Globus pallidus (tissue), 1 donor: ENCODE measurements at places on chromosomes 4 and X.

DNA sequence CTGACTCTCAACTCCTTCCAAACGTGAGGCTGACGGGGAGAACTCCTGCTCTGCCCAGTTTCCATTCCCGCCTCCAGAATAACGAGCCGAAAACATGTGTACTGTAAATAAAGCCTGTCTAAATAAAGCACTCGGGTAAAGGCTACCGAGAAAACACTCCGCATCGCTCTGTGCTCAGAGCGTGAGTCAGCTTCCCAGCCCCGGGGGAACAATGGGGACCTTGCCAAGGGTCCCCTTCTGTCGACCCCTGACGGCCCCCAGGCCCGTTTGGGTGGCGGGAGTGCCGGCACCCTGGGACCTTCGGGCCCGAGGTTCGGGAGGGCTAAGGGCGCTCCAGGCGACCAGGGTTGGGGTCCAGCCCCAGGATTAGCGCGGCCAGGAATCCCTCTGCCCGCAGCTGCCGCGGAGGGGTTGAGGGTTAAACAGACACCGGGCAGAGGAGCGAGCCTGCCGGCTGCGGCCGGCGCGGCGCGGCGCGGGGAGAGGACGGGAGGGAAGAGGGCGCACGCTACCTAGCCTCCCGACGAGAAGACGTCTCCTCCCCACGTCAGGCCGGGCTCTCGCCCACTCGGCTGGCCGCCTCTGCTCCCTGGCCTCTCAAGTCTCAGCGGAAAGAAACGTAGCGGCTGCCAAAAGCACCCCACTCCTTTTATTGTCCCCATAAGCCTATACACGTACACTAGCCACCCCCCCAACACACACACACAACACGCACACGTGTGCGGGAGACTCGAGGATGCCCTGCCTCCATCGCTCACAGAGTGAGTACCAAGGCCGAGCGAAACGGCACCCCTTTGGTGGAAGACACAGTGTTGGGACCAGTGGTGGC is 85.5 kb downstream of the BCOR start:
- DNase-seq: no peak

GRCh38 chr4:94669672-94670664 is 87.8 kb upstream of the BMPR1B start:
- DNase-seq: no peak

DNA sequence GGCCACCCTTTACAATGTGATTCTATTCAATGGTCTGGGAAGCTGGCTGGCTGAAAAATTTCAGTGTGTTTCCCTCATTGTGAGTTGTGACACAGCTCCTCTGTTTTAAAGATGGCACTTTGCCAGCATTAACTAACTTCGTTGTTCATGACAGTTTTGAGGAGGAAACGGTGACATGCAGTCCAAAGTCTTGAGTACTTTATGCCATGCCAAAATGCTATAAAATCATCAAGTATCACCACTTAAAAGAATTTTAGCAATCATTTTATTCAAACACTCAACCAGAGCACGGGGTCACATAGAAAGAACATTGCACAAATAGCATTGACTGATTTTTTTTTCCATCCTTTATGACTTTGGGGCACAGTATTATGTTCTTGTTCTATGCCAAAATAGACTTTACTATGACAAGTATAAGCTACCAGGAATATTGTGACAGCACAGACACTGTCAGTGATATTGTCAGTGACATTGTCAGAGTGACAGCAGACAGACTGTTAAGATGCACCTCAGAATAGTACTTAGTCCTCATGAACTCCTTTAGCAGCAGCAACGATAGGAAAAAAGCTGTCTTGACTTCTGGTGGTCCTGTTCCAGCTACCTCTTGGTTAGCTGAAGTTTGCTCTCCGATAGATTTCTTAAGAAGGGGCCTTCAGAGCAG is 46.7 kb downstream of the CXCL13 start:
- DNase-seq: peak; percentile 70

- no peak for DNase-seq
These were observed 4.5 kb downstream of the DTHD1 start for GRCh38 chr4:36285784-36286480.

DNA sequence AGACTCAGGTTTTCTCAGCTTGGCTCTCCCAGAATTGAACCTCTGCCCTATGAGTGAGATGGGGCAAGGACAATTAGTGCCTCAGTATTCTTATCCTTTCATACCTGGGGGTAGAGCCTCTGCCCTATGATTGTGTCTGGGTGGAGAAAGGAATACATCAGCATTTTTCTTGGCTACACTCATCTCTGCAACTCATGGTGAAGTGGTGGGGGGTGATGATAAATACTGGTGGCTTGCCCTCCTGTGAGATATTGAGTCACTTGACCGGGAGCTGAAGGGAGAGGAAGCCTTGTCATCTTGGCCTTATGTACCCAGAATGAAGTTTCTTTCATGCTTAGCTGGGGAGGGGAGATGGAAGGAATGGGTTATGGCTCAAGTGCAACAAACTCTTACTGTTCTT is 71.3 kb upstream of the ENOX2 start:
- no peak for DNase-seq

DNA sequence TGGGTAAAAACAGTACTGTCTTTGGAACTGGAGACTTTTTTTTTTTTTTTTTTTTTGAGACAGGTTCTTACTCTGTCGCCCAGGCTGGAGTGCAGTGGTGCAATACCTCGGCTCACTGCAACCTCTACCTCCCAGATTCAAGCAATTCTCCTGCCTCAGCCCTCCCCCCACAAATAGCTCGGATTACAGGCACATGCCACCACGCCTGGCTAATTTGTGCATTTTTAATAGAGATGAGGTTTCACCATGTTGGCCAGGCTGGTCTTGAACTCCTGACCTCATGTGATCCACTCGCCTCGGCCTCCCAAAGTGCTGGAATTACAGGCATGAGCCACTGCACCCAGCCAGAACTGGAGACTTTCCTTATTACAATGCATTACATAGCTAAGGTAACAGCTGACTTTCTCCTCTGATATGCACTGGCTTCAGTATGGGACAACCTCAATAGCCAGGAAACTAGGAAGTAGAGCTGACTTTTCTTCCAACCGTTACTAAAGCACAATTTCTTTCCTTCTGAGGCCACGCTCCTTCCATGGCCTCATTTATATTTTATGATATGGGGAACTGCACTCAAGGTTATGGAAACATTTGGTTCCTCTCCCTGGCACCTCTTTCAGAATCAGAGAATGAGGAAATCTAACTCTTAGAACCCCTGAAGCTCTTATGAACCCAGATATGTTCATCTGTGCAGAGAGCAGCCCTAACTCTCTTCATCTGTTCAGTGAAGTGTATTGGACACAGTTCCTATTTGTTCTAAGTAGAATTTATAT is 53.5 kb upstream of the FAM9B start:
- no peak for DNase-seq

DNA sequence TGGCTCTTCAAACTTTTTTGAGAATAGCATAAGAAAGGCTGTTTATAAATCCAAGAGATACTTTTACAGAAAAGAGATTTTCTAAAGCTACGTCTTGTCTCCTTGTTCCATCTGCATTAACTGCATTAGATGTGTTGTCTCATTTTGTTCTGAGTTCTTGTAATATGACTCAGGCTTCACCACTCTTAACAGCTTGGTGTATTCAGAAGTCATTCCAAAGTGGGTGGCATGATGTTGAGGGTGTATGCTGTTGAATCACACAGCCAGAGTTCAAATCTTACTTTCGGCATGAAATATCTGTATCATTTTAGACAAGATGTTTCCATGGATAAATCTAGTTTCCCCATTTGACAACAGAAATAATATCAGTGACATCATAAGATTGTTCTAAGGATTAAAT is 30.1 kb downstream of the SYTL5 start:
- no peak for DNase-seq

DNA sequence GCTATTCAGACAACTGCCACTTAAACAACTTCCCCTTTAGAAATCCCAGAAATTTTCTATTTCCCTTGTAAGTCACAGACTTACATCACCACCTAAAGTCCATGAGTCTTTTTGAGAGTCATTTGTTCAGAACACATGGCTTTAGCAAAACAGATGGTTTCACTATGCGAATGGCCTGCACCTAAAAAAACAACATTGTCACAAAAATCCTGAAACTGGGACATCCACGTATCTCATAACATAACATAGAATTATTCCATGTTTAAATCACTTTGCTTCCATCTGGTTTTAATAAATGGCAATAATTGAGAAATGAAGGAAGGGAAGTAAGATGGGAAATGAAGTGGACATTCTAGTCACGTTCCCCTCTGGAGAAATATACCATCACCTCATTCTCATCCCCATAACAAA is 155.3 kb upstream of the EDNRA start:
- no peak for DNase-seq

- no peak for DNase-seq
These were observed 1048.0 kb downstream of the PDHA2 start for GRCh38 chr4:96887857-96888256.

- DNase-seq: no peak
These were observed 55.3 kb downstream of the MSL3 start for GRCh38 chrX:11813341-11813740.

DNA sequence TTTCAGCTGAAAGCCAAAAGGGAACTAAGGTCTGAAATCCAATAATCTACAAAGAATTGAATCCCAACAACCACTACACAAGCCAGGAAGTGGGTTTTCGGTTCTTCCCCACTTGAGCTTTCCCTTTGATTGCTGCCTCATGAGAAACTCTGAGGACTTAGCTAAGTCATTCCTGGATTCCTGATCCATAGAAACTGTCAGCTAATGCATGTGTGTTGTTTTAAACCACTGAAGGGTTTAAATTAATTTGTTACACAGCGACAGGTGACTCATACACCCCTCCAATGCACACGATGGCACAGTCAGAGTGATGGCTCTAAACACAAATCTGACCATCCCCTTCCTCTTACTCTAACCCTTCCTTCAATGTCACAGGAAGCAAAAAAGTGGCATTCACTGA is 282.9 kb downstream of the RAB28 start:
- DNase-seq: no peak

DNA sequence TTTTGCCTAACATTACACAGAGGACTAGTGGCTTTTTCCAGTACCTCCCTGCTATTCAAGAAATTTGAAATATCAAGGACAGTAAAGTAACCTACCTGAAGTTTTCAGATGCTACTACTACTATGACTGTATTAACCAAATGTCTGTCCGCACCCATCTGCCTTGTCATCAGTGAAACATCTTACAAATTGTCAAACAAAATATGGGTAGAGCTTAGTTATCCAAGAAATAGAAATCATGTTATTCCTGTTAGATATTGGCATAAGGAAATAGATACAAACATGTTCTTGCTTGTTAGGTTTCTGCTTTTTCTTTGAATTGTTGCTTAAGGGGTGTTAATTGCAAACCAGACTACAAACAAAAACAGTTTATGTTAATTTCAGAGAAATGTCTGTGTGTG is 63.9 kb downstream of the PLS3 start:
- no peak for DNase-seq

DNA sequence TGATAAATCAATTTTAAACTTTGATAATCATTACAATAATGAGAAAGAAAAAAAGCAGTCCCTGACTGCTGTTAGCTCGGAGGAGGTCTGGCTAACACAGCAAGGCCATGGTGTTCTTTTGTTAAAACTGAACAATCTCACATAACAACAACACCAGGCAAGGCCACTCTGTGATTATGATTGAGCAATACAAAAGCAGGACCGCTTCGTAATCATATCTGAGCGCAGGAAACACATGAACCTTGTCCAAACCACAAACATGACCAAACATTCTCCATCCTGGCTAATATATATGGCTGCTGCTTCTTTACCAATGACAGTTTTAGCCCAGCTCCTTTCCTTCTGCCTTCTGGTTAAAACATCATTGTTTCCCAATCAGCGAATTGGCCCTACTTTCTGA is 76.8 kb upstream of the DDX53 start:
- DNase-seq: no peak

- DNase-seq: no peak
These were observed 399.3 kb downstream of the GPM6A start for GRCh38 chr4:175412746-175413145.

DNA sequence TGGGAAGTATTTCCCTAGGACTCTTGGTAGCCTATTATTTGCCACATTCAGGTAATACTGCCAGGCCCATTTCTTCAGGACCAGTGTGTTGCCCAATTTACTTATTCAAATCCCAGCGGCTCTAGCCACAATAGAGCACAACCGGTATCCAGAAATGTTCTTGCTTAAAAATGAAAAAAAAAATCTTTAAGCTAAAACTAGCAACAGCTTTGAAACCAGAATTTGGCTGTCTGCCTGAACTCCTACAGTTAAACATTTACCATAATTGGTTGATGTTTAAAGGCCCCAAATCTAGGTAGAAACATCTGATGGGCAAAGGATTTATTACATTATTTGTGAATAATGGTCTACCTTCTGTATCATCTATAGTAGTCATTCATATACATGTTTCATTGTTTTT is 930 bp upstream of the SLITRK4 start:
- DNase-seq: no peak

GRCh38 chr4:14023896-14024295 is 396.4 kb upstream of the BOD1L1 start:
- no peak for DNase-seq

GRCh38 chr4:52244848-52245247 is 193.7 kb downstream of the SPATA18 start:
- DNase-seq: no peak
